ENCODE measurements at places on chromosomes 5 and 9.

GRCh38 chr5:32551865-32552264, 33.5 kb upstream of the SUB1 start:
- DNase-seq, result no peak

DNA sequence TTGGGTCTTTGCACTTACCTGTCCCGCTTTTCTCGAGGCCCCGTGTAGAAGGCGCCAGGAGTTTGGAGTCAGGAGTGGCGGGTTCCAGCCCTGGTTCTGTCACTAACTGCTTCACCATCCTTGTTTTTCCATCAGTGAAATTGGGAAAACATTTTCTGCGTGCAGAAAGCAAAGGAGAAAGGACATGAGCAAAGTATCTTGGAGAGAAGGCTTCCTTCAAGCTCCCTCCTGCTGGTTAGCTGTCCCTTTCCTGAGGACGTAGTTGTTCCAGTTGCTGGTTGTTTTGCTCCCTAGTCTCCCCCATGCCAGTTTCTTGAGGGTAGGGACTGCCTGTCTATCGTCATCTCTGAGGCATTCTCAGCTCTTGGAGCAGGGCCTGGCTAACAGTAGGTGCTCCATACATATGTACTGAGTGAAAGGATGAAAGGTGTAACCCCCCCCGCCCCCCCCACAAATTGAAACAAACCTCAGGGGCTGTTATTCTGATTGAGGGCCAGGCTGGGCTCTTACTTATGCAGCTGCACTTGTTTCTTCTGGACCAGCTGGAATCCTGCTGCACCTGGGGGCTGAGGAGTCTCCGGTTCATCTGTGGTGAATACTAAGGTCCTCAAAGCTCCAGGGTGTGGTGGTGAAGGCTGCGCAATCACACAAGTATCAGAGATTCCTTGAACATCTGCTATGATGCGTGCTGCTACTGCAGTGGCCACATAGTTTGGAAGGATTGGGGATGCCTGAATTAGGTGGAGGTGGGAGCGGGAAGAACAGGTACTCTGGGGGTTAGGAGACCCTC, 1.0 kb downstream of the SMIM3 start:
- DNase-seq, result peak; percentile 43

GRCh38 chr9:37082214-37082765, 38.1 kb upstream of the ZCCHC7 start:
- DNase-seq, result no peak

- DNase-seq, result no peak
These were observed 58.0 kb upstream of the UBAC1 start for GRCh38 chr9:136019041-136019680.

DNA sequence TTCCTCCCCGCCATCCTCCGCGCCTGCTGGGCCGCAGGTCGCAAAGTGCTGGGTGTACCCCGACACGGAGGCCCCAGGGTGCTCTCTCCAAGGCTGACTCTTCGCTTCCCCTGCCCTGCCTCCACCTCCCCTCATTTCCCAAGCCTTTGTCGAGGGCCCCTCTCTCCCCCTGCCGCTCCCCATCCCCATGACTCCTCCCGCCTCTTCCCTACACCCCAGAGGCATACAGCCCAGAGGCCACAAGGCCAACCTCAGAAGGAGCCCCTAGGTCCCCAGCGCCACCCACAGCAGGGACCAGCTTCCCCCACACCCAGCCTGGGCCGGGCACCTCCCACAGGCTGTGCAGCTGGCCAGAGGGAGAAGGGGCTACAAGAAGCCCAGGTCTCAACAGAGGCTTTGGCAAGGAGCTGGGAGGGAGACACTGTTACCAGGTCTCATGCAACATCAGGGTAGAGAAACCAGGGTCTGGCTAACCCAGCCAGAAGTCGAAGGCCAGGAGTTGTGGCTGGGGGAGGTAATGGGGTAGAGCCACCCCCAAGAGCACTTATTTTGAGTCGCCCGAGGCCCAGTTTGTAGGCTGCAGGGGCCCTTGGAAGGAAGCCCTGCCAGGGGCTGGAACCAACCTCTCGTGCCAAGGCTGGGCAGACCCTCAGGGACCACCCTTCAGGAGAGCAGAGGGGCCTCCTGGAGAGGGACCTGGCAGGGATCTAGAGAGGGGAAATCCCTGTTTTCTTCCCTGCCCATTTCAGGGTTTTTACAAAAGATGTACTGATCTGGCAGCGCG, 24.5 kb upstream of the SARDH start:
- DNase-seq, result no peak

DNA sequence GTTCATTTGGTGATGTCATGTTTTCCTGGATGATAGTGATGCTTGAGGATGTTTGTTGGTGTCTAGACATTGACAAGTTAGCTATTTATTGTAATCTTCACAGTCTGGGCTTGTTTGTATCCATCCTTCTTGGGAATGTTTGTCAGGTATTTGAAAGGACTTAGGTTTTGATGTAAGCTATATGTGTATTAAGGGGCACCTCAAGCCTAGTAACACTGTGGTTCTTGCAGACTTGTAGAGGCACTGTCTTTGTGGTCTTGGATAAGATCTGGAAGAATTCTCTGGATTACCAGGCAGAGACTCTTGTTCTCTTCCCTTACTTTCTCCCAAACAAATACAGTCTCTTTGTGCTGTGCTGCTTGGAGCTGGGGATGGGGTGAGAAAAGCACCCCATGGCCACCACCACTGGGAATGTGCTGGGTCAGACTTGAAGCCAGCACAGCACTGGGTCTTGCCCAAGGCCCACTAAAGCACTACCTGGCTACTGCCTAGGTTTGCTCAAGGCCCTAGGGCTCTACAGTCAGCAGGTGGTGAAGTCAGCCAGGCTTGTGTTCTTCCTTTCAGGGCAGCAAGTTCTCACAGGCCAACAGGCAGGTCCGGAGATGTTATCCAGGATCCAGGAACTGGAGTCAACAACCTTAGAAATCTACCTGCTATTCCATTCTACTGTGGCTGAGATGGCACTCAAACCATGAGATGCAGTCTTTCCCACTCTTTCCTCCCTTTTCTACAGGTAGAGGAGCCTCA, 49.3 kb upstream of the GNA14 start:
- DNase-seq, result peak; percentile 97
